Inflammatory macrophage treated with lipopolysaccharide for 1 hour (primary cell): ENCODE measurements at places on chromosomes 5 and 9.

DNA sequence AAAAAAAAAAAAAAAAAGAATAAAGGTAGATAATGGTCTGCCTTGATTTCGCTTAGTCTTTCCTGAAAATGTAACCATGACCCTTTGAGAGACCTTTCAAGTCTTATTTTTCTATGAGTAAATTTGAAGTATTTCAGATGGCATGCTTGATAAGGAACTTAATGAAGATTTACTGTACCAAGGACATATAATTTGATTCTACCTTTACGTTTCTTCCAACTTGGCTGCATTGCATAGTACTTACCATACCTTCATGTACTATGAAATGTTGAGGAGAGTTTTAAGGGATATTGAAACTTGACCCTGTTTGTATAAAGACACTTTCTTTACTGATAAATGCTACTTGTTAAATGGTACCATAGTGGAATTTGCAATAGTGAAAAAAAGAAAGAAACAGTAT lies 35.0 kb upstream of the SNX24 start:
- no peak for DNase-seq

DNA sequence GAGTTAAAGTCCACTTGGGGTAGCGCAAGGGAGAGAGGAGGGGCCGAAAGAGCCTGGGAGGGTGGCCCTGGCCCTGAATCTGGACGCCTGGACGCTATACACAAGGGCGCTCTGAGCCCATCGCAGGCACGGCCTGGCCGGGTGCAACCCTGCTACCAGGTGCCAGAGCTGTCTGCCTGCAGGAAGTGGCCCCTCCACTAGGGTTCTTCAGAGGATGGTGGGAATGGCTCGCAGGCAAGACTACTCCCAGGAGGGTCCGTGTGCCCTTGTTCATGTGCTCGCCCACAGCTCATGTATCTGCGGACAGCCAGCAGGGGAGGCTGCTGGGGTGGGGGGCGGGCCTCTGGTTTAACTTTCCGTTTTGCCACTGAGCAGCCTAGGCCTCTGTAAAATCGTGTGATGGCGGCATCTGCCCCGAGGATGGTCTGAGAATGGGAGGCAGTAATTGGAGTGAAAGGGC lies 1.4 kb upstream of the NKD2 start:
- DNase-seq = no peak

- DNase-seq = no peak
Measured at GRCh38 chr5:74319076-74319475, 321.5 kb downstream of the ENC1 start.

DNA sequence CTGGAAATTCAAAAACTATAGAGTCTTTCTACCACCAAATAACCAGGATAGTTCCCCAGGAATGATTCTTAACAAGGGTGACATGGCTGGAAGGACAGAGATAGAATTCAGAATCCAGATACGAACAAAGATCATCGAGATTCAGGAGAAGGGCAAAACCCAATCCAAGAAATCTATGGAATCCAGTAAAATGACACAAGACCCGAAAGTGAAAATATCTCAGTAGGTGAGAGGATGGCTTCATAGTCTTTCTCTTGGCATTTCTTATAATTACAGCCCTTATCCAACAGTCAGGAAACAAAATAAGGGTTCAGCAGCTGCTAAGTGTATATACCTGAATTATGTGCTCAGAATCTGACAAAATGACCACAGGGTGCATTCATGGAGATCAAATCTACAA lies 81.8 kb downstream of the FAM174A start:
- DNase-seq = no peak

- DNase-seq = no peak
Measured at GRCh38 chr9:109454041-109454440, 44.1 kb downstream of the PTPN3 start.

GRCh38 chr9:19510907-19511306 lies 102.1 kb downstream of the ACER2 start:
- no peak for DNase-seq

DNA sequence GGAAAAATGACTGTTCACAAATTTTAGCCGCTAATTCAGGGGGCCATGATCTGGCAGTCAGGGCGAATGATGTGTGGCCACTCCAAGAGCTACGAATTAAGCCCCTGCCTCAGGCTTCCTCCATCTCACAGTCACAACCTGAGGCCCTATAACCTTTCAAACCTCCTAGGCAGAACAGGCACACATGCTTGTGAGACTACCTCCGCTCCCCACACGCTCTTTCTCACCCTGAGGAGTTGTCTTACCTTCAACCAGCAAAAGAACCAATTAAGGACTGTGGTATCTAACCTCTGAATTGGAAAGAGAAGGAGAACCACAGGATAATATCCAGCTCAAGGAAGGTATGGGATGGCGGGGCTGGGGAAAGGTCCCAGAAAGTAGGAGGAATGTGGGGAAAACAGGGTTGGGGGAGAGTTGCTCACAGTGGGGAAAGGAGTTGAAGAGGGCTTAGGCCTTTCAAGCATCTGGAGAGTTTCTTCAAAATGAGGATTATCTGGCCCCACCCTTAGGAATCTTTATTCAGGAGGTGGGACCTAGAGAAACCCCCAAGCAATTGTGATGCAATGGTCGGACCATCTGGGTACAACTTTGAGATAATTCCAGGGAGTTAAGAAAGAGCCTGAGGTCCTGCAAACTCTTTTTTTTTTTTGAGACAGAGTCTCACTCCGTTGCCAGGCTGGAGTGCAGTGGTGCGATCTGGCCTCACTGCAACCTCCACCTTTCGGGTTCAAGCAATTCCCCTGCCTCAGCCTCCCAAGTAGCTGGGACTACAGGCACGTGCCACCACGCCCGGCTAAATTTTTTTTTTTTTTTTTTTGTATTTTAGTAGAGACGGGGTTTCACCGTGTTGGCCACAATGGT lies 5.5 kb downstream of the PCDH1 start:
- no peak for DNase-seq

- DNase-seq = no peak
Measured at GRCh38 chr5:109173036-109173794, 236.6 kb downstream of the PJA2 start.

GRCh38 chr5:93150311-93151012 lies 430.6 kb downstream of the NR2F1-AS1 start:
- DNase-seq = no peak

DNA sequence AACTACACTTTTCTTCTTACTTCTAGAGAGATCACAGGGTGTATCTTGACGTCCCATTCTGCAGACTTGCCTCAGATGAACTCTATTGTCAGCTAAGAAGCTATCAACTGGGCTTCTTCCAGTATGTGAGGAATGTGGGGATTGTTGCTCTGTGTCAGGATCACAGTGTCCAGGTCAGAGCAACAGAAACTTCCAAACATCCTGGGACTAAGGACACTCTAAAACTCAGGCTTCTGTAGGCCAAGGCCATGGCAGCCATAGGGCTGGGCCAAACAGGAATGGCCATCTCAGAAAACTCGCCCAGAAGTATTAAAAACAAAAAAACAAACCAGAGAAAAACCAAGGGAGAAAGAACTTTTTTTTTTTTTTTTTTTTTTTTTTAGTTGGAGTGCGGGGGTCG lies 210.0 kb upstream of the CLINT1 start:
- no peak for DNase-seq

- DNase-seq = no peak
Measured at GRCh38 chr9:106941916-106942315, 79.0 kb downstream of the ZNF462 start.

- no peak for DNase-seq
Measured at GRCh38 chr5:105952875-105953274, 1717.9 kb downstream of the EFNA5 start.

GRCh38 chr5:169777159-169777558 lies 140.1 kb downstream of the DOCK2 start:
- no peak for DNase-seq

DNA sequence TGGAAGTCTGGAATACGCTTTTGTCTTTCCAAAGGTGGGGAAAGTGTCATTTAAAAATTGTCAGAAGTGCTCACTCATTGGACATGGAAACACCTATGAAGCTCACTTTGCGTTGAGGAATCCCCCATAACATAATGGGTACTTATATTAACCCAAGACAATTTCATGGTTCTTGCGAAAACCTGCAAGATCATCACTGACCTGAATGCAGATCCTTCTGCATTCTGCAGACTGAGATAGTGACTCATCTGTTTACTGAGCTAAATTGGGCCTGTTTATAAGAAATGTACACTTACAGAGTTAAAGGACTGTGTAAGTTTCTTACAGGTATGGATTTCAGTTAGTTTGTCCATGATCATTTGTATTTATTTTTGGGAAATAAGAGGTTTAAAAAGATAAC lies 153.0 kb downstream of the HMHB1 start:
- DNase-seq = no peak

DNA sequence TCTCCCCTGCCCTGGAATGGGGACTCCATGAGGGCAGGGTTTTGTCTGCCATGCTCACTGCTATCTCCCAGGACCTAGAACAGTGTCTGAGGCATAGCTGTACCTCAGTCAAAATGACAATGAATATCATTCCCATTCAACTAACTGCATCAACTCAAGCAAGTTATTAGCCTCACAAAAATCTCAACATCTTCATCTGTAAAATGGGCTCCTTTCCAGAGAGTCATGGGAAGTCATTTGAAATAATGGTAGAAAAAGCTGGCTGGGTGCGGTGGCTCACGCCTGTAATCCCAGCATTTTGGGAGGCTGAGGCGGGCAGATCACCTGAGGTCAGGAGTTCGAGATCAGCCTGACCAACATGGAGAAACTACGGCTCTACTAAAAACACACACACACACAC lies 9.4 kb downstream of the SH2D3C start:
- no peak for DNase-seq

DNA sequence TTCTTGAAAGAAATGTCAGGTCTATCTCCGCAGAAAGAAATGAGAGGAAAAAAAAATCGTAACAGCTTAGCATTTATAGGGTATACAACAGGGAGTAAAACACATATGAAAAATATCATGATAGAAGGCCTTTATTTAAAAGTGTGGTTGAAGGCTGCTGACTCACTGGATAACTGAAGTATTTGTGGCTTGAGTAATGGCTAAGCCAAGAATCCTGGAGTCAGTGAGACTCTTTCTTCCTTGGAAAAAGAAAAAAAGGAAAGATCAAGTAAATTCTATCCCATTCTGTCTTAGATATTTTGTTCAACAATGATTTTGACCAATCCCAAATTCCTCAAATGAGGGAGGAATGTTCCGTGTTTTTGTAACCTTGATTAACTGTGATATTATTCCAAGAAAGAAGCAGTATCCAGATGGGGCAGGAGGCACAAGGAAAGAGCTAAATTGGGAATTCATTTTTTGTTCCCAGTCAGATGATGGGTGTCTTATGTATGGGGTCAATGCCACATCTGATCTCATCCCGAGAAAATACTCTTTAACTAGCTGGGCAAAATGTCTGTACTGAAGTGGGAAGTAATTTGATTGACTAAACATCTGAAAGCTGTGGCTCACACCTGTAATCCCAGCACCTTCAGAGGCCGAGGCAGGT lies 64.3 kb upstream of the MYO10 start:
- DNase-seq = no peak

DNA sequence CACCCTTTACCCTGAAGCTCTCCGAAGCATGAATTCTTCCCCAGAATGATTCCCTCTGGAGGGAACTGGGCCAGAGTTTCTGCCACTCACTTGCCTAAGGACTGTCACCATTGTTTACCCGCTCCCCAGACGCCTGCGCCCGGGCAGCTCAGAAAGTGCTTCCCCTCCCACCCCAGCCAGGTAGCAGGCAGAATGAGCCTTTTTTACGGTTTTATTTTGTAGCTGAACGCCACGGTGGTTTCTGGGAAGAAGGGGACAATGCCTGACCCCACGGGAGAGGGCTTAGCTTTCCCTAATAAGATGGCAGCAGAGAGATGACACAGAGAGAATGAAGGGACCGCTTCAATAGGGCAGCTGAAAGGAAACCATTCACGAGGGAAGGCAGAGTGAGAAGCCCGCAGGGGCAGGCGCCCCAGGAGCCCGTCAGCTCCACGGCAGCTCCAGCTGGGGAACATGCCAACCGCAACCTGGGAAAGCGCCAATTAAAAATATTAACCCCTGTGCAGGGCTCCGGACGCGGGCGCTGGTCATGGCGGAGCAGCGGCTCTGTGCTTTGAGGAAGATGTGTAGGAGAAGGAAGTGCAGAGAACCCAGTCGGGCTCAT lies 20.4 kb upstream of the NTNG2 start:
- no peak for DNase-seq

GRCh38 chr5:53479045-53479589 lies 1.3 kb upstream of the FST start:
- no peak for DNase-seq

- DNase-seq = peak; percentile 53
Measured at GRCh38 chr5:74640954-74641734, 616 bp upstream of the ENC1 start.
